ENCODE measurements at places on chromosomes 7 and 10.

GRCh38 chr7:94195813-94196212 is 191.7 kb upstream of the BET1 start:
- DNase-seq, result no peak

DNA sequence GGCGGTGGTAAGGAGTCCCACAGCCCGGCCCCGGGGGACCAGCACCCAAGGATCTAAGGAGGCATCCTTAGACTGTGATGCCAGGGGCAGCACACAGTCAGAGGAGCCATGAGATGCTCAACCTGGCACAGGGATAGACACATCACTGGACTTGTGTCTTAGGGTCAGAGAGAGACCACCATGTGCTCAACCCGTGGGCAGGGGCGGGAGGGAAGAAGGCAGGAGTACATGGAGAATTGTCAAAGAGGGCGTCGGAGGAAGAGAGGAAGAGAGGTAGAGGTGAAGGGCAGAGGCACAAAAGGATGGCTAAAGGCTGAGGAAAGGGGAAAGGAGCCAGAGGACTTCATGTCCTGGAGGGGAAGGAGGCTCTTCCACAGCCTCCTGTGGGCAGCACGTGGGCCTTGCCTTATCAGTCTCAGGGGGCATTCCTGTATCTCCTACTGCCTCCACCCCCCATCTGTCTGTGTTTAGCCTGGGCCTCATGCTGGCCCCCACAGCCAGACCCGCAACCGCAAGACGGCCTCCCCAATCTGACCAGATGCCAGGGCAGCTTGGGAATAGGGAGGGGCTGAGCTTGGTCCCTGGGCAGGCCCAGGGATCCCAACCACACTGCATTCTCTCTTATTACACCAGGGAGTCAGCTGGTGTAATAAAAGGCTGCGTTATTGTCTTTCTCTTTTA is 2.2 kb downstream of the ADCY1 start:
- DNase-seq, result no peak

GRCh38 chr7:20932785-20933527 is 146.3 kb upstream of the SP8 start:
- DNase-seq, result no peak

- DNase-seq, result no peak
These were observed 120.1 kb downstream of the JAZF1 start for GRCh38 chr7:28060371-28060950.

DNA sequence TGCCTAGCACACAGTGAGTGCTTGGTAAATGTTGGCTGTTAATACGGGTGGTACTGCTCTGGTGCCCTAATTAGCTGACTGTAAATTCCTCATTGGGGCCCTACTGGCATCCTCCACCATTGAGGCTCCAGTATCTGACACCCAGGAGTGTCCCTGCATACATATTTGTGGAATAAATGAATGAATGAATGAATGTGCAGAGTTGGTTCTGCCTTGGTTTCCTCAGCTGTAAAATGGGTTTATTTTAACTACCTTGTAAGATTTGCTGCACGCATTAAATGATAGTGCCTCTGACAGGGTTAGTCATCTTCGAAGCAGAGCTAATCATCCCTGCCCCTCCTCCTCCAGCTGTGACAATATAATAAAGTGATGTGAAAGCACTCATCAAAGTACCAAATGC is 45.8 kb downstream of the ALDH18A1 start:
- DNase-seq, result no peak

DNA sequence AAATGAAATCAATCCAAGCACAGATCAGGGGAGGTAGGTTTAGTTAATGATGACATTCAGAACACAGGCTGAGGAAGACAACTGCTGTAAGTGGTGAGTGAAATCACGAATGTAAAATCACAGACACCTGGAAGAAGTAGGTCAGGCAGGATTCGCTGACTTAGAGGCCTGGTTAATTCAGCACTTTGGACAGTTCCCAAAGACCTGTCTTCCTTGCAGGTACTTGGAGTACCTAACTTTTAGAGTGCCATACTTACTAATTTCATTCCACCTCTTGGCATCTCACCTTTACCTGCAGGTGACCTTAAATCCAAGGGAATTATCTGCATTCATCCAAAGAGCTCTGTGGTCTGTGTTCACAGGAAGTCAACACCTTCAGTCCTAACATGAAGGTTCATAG is 822.3 kb downstream of the PHTF2 start:
- no peak for DNase-seq

All from stimulated activated CD4-positive, alpha-beta T cell treated with anti-CD3 and anti-CD28 coated beads, Interleukin-1b, Interleukin-23, amount 100 ng/mL, for 1 hour (primary cell).